ENCODE measurements at places on chromosomes 5 and 9.

GRCh38 chr9:136054798-136055714 lies 40.0 kb downstream of the NACC2 start:
- no peak for DNase-seq

DNA sequence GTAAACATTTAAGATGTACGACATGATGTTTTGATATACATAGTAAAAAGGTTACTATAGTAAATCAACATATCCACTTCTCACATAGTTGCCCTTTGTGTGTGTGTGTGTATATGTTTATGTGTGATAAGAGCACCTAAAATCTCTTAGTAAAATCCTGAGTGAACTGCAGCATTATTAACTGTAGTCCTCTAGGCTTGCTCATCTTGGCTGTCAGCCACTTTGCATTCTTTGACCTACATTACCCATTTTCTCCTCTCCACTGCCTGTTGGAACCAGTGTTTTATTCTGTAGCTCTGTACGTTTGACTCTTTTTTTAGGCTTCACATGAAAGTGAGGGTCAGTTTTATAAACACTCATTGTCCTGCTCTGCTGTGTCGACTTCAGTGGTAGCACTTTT lies 24.4 kb downstream of the C5orf22 start:
- DNase-seq: no peak

DNA sequence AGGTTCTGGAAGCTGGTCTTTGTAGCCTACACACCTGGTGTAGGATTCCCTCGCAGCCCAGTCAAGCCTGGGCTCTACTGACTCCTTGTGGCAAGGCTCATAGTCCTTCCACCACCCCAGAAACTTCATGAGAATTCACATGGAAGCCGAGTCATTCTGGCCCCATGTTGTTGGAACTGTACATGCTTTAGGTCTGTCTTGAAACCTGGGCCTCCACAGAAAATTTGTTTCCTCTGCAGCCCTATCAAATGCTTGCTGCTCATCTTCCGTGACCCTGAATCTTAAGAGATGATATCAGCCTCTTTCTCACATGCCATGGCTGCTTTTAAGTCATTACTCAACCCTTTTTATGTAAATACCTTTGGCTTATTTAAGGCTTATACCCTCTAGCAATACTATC lies 113.4 kb upstream of the GRHPR start:
- peak; percentile 16 for DNase-seq

DNA sequence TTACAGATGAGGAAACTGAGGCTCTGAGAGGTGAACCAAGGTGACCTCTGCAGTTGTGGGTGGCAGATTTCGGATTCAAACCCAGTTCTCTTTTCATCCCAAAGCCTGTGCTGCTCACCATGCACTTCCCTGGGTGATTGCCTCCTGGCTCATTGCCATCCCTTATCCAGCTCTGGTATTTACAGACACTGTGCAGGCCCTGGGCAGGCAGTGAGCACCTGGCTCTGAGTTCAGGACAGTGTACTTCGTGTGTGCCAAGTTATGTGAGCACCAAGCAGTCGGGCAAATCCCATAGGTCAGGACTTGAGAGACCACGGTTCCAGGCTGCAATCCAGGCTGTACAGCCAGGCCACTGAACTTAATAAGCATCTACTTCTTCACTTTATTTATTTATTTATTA lies 1.4 kb downstream of the LRSAM1 start:
- no peak for DNase-seq

GRCh38 chr5:173777674-173778073 lies 110.5 kb upstream of the CPEB4 start:
- DNase-seq: no peak

GRCh38 chr5:139951296-139951924 lies 91.7 kb downstream of the NRG2 start:
- no peak for DNase-seq

DNA sequence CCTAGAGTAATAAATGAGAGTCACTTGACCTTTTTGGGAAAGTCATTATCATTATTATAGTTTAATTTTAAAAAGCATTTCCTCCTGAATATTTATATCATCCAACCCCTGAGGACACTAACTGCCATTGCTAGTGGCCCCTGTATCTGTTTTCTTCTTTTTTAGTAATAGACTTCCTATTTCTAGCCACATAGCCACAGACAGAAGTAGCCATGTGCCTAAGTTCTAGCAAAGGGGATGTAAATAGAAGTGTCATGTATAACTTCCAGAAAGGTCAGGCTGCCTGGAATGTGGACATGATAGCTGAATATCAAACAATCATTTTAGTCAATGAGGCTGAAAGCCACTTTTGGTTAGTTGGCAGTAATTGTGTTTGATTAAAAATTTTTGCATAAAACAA lies 37.5 kb upstream of the IQGAP2 start:
- no peak for DNase-seq

DNA sequence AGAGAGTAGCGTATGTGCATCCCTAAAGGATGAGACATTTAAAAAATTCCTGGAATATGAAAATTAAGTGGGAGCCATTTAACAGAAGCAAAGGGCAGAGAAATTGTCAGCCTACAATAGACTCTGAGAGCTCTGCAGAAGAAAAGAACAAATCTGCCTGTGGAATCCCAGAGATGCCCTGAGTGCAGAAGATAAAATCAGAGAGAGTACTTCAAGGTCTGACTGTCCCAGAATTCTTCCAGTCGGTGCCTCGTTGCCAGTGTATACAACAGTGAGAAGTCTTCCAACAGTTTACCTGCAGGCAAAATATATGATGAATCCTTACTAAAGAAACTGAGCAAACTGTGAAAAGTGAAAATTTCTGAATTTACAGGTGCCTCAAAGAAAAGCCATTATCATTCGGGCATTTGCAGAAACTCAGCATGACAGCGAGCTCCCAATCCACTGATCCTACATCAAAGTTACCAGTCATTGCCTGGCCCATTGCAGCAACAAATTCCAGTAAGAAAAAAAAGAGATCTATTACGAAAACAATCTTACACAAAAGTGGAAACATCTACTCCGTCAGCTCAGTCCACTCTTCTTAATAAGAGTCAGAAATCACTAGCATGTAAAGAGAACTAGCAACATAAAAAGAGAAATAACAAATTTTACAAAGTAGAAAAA lies 92.8 kb upstream of the VCAN start:
- DNase-seq: no peak

DNA sequence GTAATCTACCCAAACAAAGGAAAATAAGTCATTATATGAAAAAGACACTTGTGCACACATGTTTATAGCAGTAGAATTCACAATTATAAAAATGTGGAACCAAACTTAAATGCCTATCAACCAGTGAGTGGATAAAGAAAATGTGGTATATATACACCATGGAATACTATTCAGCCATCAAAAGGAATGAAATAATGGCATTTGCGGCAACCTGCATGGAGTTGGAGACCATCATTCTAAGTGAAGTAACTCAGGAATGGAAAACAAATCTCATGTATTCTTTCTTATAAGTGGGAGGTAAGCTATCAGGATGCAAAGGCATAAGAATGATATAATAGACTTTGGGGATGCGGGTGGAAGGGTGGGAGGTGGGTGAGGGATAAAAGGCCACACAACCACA lies 34.6 kb downstream of the SLC12A2 start:
- DNase-seq: no peak

- no peak for DNase-seq
These were observed 545.5 kb upstream of the DAB2 start for GRCh38 chr5:39970117-39970798.

DNA sequence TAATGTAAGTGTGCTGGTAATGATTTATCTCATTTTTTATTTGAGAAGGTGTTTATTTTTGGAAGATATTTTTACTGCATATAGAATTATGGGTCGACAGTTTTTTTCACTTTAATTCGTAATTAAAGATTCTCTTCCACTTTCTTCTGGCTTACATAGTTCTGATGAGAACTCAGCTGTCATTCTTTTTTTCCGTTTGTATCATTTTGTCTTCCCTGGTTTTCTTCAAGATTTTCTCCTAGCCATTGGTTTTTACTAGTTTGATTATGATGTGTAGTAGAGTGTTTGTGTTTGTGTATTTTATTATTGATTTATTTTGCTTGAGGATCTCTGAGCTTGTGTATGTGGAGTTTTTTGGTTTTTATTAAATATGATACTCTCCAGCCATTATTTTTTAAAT lies 21.7 kb downstream of the SLF1 start:
- DNase-seq: no peak

- DNase-seq: no peak
These were observed 13.7 kb downstream of the STK32A start for GRCh38 chr5:147248561-147248960.

- no peak for DNase-seq
These were observed 131.1 kb downstream of the TLE1 start for GRCh38 chr9:81558091-81558830.

GRCh38 chr5:178476972-178477754 lies 113.0 kb downstream of the COL23A1 start:
- no peak for DNase-seq

DNA sequence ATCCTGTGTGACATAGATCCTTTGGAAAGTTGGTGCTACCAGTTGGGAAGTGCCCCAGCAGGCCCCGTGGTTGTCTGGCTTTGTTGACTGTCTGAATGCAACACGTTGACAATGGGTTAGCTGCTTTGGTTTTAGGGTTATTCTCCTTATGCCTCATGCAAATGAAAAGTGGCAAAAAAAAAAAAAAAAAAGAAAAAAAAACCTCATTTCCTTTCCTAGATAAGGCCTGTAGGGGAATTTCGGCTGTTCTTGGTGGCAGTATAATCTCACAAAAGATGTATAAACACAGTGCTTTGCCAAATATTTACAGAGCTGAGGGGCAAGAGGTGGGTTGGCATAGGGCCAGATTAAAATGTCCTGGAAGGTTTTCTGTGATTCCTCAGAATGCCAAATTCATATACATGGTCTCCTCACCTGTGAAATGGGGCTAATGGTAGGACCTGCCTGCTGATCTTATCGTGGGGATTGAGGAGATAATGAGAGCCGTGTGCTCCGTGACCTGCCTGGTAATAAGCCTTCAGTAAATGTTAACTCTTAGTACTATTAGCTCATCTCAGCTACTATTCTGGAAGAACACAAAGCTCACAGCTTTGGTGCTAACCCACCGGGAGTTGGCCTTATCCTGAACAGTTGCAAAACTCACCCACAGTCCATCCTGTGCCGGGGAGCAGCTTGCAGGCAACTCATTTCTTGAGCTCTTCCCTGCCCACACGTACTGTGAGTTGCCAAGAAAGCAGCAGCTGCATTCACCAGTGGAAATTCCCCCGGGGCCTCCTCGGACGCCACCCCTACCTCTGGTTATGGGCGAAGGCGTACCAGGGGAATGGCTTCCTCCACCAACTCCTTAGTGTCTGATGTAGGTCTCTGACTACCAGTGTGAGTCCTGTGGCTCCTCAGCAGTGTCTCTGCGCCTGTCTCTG lies 220.3 kb downstream of the NR3C1 start:
- DNase-seq: no peak

DNA sequence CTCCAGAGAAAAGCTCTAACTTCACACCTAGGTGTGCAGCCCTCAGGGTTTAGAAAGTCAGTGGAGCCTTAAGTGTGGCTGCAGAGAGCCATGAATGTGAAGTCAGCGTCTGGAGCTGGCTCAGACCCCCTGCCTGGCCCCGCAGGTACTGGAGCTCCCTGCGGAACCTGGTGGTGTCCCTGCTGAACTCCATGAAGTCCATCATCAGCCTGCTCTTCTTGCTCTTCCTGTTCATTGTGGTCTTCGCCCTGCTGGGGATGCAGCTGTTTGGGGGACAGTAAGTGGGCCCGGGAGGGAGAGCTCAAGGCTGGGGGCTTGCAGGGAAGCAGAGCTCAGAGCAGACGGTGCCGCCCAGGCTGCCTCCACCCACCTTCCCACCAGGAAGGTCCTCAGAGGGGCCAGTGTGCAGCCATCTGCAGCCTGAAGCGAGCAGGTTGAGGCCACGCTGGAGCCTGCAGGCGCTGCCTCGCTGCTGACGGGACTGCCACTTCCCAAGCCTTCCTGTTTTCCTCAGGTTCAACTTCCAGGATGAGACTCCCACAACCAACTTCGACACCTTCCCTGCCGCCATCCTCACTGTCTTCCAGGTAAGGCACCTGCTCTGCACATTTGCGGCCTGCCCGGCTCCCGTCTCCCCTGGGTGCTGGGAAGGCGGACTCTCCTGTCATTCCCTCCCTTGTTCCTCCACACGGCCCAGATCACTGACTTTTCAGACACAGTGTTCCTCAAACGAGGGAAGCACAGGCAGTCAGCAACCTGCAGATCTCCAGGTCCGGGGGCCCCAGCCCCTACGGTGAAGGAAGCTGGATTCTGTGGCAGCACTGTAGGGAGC lies 108.9 kb downstream of the CACNA1B start:
- no peak for DNase-seq

GRCh38 chr9:133403766-133404453 lies 13.9 kb downstream of the REXO4 start:
- peak; percentile 35 for DNase-seq

DNA sequence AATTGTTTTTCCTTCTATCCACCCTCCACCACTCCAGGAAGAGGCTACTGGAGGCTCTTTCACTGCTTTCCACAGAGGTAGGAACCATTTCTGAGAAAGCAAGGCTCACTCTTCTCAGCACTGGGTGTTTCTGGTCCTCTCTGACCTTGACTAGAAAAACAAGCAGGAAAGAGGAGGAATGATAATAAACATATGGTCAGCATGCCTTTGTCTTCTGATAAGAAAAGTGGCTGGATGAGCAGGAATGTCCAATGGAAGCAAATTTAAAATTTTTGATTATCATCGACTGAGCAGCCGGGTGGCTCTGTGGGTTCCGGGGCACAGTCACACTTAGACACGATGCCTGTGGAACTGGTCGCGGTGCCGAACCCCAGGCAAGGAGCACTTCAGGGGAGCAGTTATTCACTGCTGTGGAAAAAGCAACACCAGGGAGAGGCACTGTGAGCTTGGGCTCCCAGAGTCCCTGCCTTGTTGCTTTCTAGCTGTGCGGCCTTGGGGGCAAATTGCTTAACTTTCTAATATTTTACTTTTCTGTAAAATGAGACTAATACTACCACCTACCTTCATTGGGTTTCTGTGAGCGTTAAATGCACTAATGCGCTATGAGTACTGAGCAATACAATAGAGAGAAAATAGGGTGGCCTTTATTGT lies 157.0 kb upstream of the LHFPL2 start:
- no peak for DNase-seq

- no peak for DNase-seq
These were observed 197.9 kb upstream of the NR3C1 start for GRCh38 chr5:143601357-143601756.

GRCh38 chr5:33195431-33196165 lies 245.2 kb upstream of the TARS1 start:
- no peak for DNase-seq

- no peak for DNase-seq
These were observed 89.3 kb upstream of the SLIT3 start for GRCh38 chr5:169390265-169390664.

GRCh38 chr5:67454957-67455561 lies 258.5 kb upstream of the CD180 start:
- no peak for DNase-seq

DNA sequence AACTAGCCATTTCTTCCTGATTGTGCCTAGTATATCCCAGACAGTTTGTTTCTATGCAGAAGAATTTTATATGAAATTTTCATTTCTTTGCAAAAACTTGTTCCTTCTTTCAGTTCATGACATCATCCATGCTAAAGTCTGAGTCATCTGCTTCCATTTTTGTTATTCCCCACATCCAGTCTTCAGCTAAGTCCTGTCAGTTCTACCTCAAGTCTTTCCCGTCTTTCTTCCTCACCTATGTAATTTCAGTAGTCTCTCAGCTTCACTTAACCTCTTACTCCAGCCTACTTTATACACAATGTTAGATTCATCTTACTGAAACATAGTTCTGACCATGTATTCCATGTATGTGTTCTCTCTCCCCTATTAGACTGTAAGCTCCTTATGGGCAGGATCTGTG lies 39.1 kb downstream of the G3BP1 start:
- DNase-seq: no peak
